ENCODE measurements at places on chromosomes 5 and 9.

- no peak for DNase-seq
Observed at GRCh38 chr5:677131-678101, 15.7 kb downstream of the TPPP start.

GRCh38 chr9:7879551-7880245 lies 80.1 kb upstream of the DMAC1 start:
- no peak for DNase-seq

GRCh38 chr9:23563517-23563916 lies 262.5 kb downstream of the ELAVL2 start:
- DNase-seq = no peak

DNA sequence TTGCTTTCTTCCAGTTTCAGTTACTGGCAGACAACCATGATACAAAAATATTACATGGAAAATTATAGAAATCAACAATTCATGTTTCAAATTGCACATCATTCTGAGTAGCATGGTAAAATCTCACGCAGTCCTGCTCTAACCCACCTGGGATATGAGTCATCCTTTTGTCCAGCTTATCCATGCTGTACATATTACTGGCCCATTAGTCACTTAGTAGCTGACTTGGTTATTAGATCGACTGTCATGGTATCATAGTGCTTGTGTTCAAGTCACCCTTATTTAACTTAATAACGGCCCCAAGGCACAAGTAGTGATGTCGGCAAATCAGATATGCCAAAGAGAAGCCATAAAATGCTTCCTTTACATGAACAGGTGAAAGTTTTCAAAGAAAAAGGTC lies 41.2 kb downstream of the NADK2 start:
- no peak for DNase-seq

DNA sequence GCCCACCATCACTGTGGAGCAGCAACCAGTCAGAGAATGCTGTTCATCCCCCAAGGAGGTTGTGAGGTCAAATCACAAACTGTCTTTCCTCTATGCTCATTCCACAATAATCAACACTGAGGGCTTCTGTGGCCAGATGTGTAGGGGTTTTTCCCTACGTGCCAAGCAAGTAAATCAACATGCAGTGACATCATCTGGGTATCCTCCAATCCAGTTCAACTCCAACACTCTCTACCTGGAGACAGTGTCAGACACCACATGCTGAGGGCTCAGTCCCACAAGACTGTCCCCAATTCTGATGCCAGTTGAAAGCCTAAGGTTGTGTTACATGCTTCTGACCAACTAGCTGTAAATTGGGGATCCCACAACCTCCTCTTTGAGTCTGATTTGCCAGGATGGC lies 57.3 kb upstream of the DMRT1 start:
- DNase-seq = no peak

- no peak for DNase-seq
Observed at GRCh38 chr9:20321423-20322082, 300.7 kb downstream of the MLLT3 start.

DNA sequence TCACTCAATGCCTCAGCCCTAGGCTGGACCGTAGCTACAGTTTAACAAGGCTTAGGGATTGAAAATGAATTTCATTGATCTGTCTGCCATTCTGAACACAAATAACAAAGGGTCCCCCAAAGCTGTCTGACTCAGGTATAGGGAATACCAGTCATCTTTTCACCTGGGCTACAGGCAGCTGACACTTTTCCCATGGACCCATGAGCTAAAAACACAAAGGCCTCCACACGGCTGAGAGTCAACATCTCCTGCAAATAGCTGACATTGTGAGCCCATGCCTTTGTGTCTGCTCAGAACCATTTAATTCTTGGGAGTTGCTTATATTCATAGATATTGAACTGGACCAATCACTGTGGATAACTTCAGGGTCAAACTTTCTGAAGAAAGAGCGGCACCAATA lies 121.1 kb upstream of the SLIT3 start:
- DNase-seq = no peak

- DNase-seq = no peak
Observed at GRCh38 chr5:131481569-131481968, 153.5 kb downstream of the RAPGEF6 start.

DNA sequence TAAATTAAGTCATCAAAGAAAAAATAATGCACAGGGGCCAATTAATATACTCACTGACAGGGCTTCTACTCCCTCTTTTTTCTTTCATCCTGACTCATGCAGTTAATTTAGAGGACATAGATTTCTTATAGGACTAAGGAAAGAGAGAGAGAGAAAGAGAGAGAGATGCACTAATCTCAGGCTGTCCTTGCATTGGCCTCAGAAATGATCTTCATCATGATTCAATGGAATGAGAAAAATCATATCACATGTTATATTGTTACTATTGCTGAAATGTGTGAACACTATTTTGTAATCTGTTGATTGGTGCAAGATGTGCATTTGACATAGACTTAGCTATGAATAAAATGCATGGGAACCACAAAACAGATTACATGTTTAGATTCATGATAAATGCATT lies 608.3 kb upstream of the NUDT12 start:
- no peak for DNase-seq

- no peak for DNase-seq
Observed at GRCh38 chr5:176530983-176531901, 6.0 kb downstream of the RNF44 start.

GRCh38 chr5:68066277-68066955 lies 149.1 kb upstream of the PIK3R1 start:
- no peak for DNase-seq

- DNase-seq = no peak
Observed at GRCh38 chr5:72152545-72152944, 45.3 kb downstream of the MAP1B start.

DNA sequence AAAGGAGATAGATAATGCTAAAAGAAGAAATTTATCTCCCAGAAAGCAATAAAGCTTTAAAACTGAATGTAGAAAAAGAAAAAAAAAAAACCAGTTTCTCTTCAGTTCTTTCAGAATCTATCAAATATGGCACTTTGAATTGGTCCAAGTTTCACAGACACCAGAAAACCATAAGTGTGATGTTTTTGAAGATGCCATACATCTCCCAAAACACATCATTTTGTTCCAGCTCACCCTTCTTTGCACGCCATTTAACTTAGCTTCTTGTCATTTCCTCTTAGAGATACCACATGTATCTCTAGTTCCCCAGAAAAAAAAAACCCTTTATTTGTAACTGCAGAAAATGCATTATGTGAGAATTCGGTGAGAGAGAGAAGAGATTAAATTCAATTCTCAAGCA lies 46.1 kb upstream of the MAMDC2 start:
- DNase-seq = no peak

DNA sequence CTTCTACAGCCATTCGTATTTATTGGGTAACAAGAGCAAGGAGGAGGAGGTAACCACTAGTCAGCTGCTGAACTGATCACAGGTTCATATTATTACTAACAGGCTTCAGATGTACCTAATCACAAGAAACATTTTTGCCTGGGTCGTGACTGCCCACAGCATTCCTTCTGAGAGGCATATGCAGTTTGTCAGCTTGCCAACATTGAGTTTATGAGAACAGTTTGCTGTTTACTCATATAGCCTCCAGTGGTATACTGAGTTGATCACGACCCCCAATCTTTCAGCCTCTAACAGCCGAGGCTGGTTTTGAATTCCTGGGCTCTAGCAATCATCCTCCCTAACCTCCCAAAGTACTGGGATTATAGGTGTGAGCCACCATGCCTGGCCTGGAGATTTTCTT lies 693.6 kb downstream of the TLE1 start:
- DNase-seq = no peak

GRCh38 chr5:11384441-11385250 lies 519.6 kb downstream of the CTNND2 start:
- DNase-seq = no peak

- DNase-seq = no peak
Observed at GRCh38 chr9:121556580-121556979, 56.9 kb upstream of the GGTA1 start.

GRCh38 chr5:135092476-135092875 lies 58.4 kb upstream of the PITX1 start:
- DNase-seq = no peak

- no peak for DNase-seq
Observed at GRCh38 chr5:68259700-68260099, 44.1 kb downstream of the PIK3R1 start.

- DNase-seq = no peak
Observed at GRCh38 chr5:41843456-41844370, 26.5 kb downstream of the OXCT1 start.
